Activated T-cell treated with anti-CD3 and anti-CD28 coated beads, Interleukin-2, amount 50 U/mL, for 4 hours (primary cell): ENCODE measurements at places on chromosomes 3 and 15. TPM values are rescaled to one million over a fixed set of nuclear protein-coding genes. Genes with fewer than 3 reads are reported as not detected.

- no peak for DNase-seq
These were observed 249.7 kb downstream of the KCNMB2 start for GRCh38 chr3:178785961-178786360.

DNA sequence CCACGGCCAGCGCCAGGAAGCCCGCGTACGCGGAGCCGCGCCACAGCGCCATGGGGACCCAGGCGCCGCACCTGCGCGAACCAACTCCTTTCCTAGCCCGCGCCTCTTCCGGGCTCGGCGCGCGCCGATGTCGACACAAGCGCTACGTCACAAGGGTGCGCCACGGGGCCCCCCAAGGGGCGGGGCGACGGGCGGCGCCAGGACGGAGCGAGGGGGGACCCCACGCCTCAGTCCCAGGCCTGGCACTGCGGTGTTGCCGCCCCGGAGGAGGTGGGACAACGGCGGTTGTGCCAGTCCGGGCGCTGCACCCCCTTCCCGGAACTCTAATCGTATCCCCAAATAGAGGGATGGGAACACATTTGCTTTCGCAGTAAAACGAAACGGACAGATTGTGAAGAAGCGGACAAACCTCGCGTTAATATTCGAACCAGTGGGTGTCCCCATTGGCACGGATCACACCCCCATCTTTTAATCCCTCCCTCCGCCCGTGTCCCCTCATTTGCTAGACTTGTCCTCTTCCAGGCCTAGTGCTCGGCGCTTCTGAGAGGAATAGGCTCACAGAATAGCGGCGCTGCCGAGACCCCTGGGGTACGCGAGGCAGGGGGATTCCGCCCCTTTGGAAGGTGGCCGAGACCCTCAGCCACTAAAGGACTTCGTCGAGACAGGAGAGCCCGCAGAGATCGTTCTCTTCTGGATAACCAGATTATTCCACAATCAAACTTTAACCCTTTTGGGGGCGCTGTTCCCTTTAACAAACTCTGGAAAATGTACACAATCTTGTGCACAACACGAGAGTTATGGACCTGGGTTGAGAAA lies at the start of gene ADPGK:
Gene ADPGK (minus strand): TSS at position 119 of the 816 bp plus-strand sequence. CDS start 67 bp downstream, at position 52.
- peak; percentile 94 for DNase-seq

- no peak for DNase-seq
These were observed 610.9 kb downstream of the AGBL1 start for GRCh38 chr15:86690566-86690965.

DNA sequence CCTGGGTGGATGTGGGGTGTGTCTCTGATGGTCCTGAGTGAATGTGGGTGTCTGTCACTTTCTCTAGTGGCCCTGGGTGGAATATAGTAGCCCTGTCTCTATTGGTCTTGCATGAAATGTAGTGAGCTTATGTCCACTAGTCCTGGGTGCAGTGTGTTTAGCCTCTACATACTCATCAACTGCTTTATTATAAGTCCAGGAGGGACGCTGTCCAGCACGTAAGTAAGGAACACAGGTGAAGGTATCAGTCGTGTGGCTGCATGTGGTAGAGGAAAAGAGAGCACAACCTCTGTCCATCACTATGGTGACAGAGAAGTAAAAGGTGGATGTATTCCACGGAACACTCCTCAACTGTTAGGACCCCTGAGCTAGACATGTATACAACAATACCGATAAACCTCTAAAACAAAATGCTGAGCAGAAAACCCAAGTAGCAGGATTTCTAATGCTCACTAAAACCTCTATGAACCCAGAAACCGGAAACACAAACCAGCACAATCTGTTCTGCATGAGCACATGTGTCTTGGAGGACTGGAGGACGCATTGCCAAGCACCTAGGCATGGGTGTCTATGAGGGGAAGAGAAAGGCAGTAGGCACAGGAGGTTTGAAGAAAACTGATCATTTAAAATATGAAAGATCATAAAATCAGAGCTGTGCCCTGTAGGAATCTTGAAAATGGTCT lies 11.0 kb downstream of the LTF start:
- DNase-seq: no peak

The EBLN2 gene
- total RNA-seq: 4.3 TPM

DNA sequence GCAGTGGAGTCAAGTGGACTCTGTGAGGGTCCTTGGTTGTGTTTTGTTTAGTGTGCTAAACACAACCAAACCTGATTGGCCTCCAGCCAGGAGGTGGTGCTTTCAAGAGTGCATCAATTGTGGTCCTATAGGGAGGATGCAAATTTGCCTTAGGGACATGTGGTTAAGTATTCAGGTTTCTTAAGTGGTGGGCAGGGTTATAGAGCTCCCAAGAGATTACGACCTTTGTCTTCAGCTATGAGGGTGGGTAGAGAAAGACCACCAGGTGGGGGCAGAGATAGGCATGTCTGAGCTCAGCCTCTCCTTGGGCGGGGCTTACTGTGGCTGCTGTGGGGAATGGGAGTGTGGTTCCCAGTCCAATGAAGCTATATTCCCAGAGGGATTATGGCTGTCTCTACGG lies 186.6 kb downstream of the SQOR start:
- DNase-seq: no peak

- DNase-seq: peak; percentile 54
These were observed 85.5 kb upstream of the CDV3 start for GRCh38 chr3:133487920-133488540.

GRCh38 chr3:134347551-134347950 lies 26.7 kb downstream of the AMOTL2 start:
- no peak for DNase-seq

DNA sequence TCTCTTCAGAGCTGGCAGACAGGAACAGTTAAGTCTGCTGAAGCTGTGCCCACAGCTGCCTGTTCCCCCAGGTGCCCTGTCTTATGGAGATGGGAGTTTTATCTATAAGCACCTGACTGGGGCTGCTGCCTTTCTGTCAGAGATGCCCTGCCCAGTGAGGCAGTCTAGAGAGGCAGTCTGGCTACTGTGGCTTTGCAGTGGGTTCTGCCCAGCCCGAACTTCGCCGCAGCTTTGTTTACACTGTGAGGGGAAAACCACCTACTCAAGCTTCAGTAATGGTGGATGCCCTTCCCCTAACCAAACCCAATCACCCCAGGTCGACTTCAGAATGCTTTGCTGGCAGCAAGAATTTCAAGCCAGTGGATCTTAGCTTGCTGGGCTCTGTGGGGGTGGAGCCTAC lies 91.2 kb downstream of the SLC25A26 start:
- no peak for DNase-seq

GRCh38 chr3:180382638-180383180 lies 219.3 kb upstream of the TTC14 start:
- DNase-seq: no peak

GRCh38 chr15:38610748-38611147 lies 46.1 kb upstream of the RASGRP1 start:
- no peak for DNase-seq

GRCh38 chr3:128870347-128870746 lies 9.1 kb upstream of the ACAD9 start:
- no peak for DNase-seq

DNA sequence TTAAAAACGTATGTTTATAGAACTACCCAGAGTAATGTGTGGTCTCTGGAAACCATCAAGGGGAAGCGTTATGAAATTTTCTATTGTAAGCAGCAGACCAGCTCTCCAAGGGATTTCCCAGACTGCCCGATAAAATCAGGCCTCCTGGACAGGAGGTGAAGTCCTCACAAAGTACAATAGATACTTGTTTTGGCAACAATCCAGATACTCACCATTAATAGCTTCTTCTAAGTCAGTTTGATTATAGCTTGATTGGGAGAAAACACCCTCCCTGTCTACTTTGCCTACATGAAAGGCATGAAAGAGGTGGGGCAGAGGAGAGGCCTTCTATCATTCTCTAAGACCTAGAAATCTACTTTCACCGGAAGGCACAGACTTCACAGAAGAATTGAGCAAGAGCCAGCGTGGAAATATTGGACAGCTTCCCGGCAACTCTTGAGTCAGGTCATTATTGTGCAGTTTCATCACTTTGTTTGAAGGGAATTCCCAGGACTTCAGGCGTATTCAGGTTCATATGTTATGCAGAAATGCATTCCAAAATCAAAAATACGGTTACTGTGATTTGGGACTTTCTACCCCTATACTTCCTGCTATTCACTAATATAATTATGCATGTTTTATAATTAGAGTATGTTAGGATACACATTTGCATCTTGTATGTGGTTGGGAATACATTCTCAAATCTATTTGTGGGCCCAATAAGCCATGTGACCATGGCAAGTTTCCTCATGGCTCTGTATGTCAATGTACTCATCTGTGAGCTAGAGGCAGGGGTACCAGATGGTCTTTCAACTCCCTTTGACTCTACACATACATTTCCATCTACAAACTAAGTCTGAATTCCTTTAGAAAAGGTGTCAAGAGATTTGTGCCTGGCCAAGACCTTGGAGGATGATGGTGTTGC lies 103.5 kb downstream of the CD47 start:
- DNase-seq: no peak

DNA sequence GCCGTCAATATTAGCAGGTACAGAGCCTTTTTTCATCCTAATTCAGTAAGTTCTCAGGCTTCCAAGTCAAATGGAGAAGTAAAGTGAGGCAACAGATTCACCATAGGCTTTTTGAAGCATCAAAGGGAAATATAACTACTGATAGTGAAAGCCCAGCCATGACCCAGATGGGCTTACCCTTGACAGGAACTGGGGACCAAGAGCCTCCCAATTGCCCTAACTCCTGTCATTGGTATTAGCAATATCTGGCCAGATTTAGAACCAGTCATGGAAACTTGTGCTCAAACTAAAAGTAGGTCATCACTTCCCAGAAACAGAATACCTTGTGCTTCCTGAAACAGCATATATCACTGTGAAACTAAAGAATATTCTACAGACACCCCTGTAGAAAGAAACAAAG lies 33.0 kb downstream of the NME9 start:
- no peak for DNase-seq

The LOXL1 gene
- 0.81 TPM for total RNA-seq

The CYP1A1 gene
- 0.60 TPM for total RNA-seq

DNA sequence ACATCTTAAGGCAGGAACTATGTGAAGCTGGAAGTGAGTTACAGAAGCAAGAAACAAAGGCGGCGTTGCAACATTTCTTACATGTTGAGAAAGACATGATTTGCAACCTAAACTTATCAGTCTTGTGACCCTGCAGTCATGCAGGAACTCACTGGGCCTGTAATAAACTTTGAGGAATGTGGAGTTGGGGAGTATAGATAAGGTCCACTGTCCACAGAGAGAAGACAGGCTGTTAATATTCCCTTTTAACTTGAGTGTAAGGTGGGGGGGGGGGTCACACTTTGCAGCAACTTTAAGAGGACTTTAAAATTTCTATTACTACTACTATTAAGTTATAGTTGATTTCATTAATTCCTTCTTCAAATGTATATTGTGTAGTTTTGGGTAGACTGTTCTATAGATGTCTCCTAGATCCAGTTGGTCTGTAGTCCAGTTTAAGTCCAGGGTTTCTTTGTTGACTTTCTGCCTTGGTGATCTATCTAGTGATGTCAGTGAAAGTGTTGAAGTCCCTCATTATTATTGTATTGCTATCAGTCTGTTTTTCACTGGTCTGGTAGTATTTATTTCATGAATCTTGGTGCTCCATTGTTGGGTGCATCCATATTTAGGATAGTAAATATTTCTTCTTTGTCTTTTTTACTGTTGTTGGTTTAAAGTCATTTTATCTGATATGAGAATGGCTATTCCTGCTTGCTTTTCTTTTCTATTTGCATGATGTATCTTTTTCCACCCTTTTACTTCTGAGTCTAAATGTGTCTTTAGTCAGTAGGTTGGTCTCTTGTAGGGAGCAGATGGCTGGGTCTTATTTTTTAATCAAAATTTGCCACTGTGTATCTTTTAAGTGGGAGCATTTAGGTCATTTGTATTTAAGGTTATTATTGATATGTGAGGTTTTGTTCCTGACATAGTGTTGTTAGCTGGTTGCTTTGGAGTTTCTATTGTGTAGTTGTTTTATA lies 15.6 kb upstream of the FAM98B start:
- DNase-seq: no peak

The AADACL2 gene
- total RNA-seq: not detected

DNA sequence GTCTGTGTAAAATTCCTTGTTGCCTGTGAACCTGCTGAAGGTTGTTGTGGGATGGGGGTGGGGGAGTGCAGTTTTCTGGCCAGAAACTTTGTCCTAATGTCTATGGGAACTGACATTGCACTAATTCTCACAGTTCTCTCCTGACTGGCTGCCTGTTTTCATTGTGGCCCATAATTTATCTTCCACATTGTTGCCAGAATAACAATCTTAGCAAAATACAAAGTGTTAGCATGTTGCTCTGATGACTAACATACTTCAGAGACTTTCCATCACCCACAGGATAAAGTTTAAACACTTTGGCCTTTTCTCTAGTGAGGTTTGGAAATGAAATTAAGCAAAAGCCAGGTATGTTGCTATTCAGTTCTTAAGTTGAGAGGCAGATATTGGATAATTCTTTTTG lies 81.4 kb upstream of the TBC1D5 start:
- DNase-seq: no peak

DNA sequence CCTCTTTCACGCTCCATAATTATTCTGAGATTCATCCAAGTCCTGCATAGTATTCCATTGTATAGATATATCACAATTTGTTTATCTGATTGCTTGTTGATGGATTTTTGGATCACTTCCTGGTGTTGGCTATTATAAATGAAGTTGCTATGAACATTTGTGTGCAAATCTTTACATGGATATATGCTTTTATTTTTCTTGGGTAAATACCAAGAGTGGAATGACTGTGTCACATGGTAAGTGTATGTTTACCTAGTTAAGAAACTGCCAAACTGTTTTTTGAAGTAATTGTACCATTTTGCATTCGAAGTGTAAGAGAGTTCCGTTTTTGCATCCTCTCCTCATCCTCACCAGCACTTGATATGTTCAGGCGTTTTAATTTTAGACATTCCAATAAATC lies 34.6 kb upstream of the ROPN1 start:
- no peak for DNase-seq

- no peak for DNase-seq
These were observed 8.2 kb downstream of the TXNRD3 start for GRCh38 chr3:126646674-126647073.

The NEDD4 gene
- 9.4 TPM for total RNA-seq

The DPPA2 gene
- not detected for total RNA-seq

GRCh38 chr15:47908486-47908885 lies 191.2 kb downstream of the SEMA6D start:
- no peak for DNase-seq

The IDH3A gene
- 210 TPM for total RNA-seq

The PLSCR2 gene
- total RNA-seq: 0.26 TPM

The IFT122 gene
- 9.7 TPM for total RNA-seq

GRCh38 chr3:104523136-104523535 lies 843.6 kb upstream of the ALCAM start:
- no peak for DNase-seq

GRCh38 chr3:32973982-32974381 lies 22.5 kb downstream of the CCR4 start:
- no peak for DNase-seq

The KIF15 gene
- total RNA-seq: 4.7 TPM

GRCh38 chr3:183082355-183082915 lies 16.9 kb downstream of the MCCC1 start:
- no peak for DNase-seq

GRCh38 chr3:84963137-84963536 lies 4.3 kb downstream of the CADM2 start:
- no peak for DNase-seq

The MUC4 gene
- total RNA-seq: 0.08 TPM

GRCh38 chr3:66604481-66604880 lies 103.7 kb upstream of the LRIG1 start:
- no peak for DNase-seq

The BRK1 gene
- total RNA-seq: 93.5 TPM
